ENCODE measurements at places on chromosomes 7 and 10.
A peak's percentile ranks its signal among the peaks of the same experiment; 100 is the strongest.

DNA sequence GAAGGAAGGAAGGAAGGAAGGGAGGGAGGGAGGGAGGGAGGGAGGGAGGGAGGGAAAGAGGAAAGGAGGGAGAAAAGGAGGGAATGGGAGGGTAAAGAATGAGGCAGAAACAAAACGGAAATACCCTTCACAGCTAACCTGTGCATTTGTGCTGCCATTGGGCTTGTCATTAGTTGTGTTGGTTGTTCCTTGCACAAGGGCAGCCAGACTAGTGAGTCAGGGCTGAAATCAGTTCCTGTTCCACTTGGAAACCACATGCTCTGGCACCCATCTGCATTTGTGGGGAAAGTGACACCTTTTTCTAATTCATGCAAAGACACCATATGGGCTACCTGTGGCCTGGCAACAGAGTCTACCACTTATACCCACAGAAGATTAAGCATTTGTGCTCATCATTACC, 1004.0 kb upstream of the C7orf33 start:
- no peak for DNase-seq

DNA sequence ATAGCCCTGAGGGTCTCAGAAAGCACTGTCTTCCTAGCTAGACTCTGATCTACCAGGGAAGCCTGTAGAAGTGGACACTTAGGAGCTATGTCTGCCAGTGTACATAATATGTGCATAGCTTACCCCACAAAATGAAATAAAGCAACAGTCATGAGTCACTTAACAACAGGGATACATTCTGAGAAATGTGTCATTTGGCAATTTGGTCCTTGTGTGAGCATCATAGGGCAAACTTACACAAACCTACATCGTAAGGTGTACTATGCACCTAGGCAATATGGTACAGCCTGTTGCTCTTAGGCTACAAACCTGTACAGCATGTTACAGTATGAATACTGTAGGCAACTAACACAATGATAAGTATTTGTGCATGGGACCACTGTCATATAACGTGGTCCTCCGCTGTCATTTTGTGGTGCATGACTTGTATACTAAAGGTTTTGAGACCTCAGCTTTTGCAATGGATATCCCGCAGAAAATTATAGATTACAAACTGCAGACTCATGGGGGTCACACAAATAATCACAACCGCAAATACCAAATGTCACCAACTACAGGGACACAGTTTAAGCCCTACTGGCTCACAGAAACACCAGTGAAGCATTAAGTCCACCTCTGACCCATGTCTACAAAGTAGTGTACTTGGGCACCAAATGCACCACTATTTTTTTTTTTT, 1.7 kb downstream of the URGCP start:
- peak; percentile 25 for DNase-seq

DNA sequence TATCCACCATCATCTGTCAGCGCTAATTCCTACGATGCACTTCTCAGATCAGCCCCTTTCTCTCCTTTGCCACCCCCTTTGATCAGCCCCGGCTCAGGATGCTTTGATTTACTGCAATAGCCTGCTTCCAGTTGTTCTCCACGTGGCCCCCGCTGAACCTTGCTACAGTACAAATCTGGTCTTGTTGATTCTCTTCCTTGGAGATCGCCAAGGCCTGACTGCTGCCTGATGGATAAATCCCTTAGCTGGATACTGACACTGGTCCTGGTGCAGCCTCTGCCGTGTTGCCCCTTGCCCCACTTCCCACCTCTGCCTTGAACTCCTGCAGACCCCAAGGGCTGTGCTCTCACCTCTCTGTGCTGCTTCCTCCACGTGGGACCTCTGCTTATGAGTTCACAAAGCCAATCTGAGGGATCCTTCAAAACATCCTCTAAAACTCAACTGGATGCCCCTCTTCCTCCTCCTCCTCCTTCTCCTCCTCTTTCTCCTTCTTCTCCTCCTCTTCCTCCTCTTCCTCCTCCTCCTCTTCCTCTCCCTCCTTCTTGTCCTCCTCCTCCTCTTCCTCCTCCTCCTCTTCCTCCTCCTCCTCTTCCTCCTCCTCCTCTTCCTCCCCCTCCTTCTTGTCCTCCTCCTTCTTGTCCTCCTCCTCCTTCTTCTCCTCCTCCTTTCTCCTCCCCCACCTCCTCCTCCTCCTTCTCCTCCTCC, 15.3 kb downstream of the PLXNA4 start:
- no peak for DNase-seq

DNA sequence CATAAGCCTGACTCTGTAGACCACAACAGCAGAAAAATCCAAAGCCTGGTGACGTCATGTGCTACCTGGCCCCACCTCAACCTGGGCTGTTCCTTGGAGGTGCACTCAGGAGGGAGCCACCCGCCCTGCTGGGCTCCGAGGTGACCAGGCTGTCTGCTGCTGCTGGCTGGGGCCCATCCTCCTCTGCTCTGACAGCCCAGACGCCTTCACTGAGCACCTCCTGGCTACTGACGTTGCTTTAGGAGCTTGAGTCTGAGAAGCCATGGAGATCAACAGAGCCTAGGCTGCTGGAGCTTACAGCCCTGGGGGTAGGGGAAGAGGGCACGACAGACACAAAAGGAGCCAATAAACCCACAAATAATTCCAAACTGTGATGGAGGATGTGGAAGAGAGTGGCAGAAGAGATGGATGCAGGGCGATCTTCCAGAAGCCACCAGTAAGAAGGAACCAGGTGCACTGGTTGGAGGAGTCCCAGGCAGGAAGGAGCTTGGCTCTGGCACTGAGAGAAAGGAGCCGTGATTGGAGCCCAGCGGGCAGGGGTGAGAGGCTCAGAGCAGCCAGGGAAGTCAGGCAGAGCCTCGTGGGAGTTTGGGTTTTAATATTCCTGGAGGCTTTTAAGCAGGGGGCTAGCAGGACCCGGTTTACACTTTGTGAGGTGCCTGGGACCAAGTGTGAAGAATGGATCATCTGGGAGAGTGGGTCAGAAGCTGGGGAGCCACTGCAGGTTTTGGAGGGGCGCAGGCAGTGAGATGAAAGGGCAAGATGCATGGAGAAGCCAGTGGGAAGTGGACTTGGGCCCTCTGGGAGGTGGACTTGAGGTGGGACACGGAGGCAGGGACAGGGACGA, 1.7 kb upstream of the PTPRE start:
- DNase-seq, result no peak

- DNase-seq, result peak; percentile 98
These were observed 30.9 kb upstream of the FAM133B start for GRCh38 chr7:92621026-92621540.

GRCh38 chr7:117402109-117402508, 25.2 kb downstream of the ASZ1 start:
- peak; percentile 53 for DNase-seq

DNA sequence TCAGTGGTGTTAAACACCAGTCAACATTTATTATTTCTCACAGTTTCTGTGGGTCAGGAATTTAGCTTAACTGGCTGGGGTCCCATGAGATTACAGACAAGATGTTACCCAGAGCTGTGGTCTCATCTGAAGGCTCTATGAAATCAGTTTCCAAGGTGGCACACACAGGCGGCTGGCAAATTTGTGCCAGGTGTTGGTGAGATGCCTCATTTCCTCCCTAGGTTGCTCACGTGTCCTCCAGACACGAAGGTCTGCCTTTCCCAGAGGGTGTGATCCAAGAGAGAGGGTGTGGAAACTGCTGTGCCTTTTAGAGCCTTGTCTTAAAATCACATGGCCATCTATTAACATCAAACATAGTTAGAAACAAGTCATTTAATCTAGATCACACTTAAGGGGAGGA, 209.0 kb downstream of the JCAD start:
- no peak for DNase-seq

- no peak for DNase-seq
These were observed 3.4 kb downstream of the PDAP1 start for GRCh38 chr7:99404977-99405320.

DNA sequence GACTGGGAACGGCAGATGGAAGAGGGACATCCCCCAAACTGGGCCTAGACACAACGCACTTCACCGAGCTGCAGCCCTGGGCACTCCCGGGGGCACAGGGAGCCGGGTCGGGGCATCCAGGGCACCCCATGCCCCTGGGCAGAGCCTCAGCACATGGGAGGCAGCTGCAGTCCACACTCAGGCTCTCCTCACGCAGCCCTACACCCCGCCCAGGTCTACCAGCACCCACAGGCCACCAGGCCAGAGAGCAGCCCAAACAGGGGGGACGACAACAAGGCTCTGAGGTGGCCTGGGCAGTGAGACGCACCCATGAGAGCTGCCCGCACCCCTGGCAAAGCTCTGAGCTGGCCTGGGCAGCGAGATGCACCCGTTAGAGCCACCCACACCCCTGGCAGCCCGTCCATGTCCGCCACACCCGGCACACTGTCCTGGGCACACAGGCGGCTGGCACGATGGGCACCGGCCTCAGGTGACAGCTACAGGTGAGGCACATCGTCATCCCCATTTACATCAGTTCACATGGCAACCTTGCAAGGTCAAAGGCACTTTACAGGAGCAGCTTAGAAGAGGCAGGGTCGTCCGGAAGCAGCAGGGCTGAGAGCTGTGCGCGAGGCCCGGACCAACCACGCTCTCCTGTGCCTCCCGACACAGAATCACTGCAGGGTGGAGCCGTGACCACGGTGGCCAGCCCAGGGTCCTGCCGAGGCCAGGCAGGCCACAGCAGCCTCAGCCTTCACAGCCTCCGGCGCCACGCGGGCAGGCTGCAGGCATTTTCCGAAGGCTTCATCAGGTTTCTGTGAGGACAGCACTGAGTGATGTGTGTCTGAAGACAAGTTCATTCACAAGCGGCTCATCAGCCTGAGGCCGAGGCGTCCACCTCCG, 228.6 kb downstream of the MAD1L1 start:
- no peak for DNase-seq
